Neuronal stem cell (in vitro differentiated cells): ENCODE measurements at places on chromosomes 5 and 9.

DNA sequence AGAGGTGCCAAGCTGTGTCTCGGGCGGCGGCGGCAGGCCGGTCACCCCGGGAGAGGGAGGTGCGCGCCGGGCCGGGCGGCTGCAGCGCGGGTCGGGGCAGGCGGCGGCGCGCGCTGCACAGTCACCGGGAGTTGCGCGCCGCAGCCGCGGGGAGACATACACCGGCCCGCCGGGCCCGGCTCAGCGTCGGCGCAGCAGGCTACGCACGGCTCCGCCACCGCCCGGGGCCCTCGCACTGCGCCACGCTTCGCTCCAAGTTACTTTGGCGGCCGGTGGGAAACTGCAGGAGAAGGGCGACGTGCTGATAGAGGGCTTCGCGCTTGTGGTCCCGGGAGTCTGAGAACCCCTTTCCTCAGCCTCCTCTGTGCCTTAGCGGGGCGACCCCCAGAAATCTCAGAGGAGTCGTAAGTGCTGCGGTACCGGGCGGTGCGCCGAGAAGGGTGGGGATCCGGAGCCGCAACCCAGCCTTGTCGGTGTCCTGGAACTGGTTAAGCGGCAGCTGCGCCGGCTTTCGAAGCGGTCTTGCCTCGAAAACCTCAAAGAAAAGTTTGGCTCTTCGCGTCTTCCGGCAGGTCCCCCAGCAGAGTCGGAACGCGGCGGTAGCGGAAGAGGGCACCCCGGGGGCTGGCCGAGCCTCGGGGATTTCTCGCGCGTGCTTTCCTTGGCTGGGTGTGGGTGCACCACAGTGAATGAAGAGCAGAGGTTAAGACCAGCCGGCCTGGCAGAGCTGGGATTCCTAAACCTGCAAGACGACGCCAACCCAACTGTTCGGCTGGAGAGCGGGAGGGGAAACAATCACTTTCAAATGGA is at the start of gene EFNA5:
Gene EFNA5, minus strand, starts transcription at position 6 of the 810 bp plus-strand sequence.
- DNase-seq, result no peak

DNA sequence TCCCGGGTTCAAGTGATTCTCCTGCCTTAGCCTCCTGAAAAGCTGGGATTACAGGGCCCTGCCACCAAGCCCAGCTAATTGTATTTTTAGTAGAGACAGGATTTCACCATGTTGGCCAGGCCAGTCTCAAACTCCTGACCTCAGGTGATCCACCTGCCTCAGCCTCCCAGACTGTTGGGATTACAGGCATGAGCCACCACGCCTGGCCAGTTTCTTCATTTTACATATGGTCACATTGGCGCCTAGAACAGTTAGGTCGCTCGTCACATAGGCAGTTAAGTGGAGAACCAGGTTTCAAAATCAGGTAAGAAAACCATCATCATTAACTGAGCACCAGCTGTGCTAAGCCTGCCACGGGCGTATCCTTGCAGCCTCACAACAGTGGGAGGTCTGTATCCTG is 36.1 kb downstream of the OLFML2A start:
- DNase-seq, result no peak

DNA sequence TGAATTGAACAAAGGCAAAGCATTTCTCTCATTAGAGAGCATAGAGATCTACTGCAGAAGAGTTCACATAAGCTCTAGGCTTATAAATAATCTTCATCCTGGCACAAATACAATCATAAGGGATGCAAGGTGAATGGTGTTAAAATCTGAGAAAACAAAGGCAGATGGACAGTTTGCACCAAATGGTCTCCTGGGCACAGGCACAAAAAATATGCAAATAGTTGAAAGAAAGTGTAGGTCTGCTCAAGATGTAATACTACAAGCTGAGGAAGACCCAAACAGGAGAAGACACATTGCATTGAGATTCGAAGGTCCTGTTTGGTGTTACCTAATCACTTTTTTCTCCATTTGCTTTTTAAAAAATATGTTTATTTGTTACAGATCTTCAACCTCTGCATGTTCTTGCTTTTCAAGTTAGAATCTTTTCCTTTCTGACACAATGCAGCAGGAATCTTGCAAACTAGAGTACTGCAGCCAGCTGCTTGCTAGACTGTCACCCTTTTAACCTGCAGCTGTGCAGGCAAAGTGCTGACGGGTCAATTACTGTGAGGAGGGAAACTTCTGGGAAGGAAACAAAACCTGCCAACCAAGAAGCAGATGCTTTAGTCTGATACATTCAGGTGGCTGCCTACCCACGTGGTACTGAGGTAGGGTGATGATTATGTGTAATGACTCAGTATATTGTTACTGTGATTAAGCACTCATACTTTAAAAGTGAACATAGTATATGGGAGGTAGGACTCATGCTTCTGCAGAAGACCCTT is 1048.6 kb upstream of the SEMA6A start:
- no peak for DNase-seq

DNA sequence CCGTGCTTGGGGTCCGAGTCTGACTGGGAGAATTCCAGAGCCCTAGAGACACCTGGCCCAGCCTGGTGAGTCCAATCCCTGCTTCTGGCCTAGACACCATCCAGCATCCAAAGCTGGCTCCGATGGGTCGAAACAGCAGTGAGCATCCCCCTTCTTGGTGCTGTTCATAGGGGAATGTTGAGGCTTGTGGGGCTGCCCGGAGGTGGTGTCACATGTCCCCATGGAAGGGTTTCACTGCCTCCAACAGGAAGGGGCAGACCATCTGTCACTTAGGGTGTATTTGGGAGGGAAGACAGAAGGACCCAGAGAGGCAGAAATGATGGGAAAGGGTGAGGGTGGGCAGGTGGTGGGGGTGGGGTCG is 13.9 kb downstream of the C9orf50 start:
- DNase-seq, result no peak

DNA sequence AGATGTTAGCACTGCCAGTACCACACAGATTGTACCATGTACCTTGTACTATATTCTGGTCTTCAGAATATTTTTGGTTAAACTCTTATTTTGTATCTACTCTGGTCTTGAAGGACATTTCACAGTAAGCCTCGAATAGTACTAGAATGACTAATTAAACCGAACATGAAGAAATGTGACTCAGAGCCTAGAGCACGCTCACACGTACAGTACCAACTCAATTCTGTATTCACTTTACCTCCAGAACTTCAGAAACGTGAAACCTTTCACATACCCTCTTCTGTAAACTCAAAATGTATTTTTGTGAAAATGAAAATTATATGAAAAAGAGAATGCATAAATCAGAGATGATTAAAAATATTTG is 112.8 kb downstream of the MVB12B start:
- DNase-seq, result no peak

GRCh38 chr9:1939926-1940368 is 75.2 kb upstream of the SMARCA2 start:
- DNase-seq, result no peak

- no peak for DNase-seq
These were observed 53.9 kb upstream of the ZFR start for GRCh38 chr5:32498484-32498883.

- no peak for DNase-seq
These were observed 3.2 kb upstream of the BAAT start for GRCh38 chr9:101387871-101388506.

- DNase-seq, result no peak
These were observed 42.3 kb upstream of the CLPTM1L start for GRCh38 chr5:1387059-1387755.

- no peak for DNase-seq
These were observed 3.5 kb downstream of the CCNB1 start for GRCh38 chr5:69170495-69170894.

- DNase-seq, result no peak
These were observed 56.2 kb upstream of the ZSWIM6 start for GRCh38 chr5:61275841-61276240.

DNA sequence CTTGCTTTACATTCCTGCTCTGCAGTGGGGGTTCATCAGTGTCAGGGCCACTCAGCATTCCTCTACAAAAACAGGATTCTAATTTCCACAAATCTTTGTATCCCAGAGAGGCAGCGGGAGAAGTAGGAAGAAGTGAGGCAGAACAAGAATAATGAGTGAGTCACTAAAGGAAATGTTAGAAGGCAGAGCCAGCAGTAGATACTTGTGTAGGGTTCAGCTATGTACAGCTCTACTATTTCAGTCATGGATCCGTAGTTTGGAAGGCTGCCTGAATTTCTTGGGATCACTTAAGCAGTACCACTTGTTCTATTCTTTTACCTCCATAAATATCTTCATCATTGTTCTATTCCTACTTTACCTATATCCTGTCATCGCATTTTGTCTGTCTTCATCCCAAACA is 246.3 kb upstream of the TLE4 start:
- no peak for DNase-seq

GRCh38 chr9:131087354-131087893 is 8.9 kb upstream of the AIF1L start:
- DNase-seq, result no peak

- DNase-seq, result no peak
These were observed 16.0 kb downstream of the MVB12B start for GRCh38 chr9:126342621-126343031.

DNA sequence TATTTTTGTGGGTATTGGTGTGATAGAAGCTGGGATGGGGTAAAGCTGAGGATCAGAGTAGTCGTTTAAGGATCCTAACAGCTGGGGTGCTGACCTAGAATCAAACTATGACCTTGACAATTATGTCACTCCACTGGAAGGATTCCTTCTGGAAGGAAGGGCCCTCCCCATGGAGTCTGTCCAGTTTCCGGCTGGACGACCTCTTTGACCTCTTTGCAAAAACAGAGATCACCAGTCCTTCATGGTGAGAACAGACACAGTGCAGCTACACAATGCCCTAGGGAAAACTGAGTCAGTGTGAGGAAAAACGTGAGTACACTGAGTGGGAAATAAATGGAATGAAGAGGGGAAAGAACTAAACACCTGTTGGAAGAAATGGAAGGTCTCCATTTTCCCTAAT is 445.6 kb downstream of the MAT2B start:
- no peak for DNase-seq

- peak; percentile 20 for DNase-seq
These were observed 57.8 kb downstream of the ZNF462 start for GRCh38 chr9:106920701-106921283.

DNA sequence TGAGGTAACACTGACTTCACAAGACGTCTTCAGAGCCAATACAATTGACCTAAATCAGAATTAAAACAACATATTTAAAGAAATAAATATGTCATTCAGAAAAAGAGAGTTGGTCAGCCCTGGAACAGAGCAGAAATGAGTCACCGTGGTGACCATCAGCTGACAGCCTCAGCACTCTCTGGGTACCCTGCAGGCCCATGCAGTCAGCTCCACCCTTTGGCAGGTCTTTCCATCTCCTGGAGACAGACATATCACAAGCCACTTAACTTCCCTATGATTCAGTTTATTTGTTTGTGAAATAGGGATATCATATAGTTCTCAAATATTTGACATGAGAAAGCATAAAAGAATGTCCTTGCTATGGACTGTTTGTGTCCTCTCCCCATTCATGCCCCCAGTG is 151.6 kb upstream of the MEF2C start:
- no peak for DNase-seq

DNA sequence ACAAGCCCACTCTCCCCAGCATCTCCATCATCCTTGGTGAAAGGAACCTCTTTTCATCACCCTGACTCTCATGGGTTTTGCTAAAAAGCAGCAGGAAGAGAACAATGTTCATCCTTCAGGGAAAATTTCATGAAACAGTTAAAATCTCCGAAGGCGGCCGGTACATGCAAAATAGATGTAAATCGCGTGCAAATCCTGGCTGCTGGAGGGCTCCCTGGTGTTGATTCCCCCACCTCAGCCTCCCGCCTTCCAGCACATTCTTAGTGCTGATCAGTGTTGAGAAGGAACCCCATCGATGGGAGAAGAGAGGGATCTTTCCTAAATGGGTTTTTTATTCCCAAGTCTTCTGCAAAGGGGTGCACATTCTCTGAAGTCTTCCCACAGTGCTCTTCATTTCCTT is 8.7 kb upstream of the GFI1B start:
- DNase-seq, result no peak

DNA sequence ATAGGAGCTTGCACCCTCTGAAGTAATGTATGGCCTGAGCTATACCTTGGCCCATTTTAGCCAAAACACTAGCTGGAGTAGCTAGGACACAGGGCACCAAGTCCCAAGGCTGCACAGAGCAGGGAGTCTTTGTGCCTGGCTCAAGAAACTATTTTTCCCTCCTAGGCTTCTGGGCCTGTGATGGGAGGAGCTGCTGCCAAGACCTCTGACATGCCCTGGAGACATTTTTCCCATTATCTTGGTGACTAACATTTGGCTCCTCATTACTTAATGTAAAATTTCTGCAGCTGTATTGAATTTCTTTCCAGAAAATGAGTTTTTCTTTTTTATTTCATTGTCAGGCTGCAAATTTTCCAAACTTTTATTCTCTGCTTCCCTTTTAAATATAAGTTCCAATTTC is 1099.2 kb downstream of the CDH18 start:
- DNase-seq, result no peak

GRCh38 chr5:180096616-180097015 is 25.1 kb upstream of the RNF130 start:
- DNase-seq, result no peak
